ENCODE measurements at places on chromosomes 12 and 14.

DNA sequence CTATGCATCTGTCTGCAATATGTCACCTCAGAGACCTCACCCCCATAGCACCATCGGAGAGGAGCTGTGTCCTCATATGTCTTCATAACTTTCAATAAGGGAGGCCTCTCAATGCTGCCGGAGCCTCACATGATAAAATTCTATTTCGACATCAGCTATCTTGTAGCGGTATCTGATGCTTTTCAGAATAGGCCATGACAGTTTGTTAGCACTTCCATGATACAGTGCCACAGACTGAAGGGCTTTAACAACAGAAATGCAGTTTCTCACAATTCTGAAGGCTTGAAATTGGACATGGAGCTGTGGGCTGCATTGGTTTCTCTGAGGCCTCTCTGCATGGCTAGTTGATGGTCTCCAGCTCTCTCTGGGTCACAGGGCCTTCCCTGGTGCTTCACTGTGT lies 125.0 kb upstream of the PZP start:
- DNase-seq, result no peak

DNA sequence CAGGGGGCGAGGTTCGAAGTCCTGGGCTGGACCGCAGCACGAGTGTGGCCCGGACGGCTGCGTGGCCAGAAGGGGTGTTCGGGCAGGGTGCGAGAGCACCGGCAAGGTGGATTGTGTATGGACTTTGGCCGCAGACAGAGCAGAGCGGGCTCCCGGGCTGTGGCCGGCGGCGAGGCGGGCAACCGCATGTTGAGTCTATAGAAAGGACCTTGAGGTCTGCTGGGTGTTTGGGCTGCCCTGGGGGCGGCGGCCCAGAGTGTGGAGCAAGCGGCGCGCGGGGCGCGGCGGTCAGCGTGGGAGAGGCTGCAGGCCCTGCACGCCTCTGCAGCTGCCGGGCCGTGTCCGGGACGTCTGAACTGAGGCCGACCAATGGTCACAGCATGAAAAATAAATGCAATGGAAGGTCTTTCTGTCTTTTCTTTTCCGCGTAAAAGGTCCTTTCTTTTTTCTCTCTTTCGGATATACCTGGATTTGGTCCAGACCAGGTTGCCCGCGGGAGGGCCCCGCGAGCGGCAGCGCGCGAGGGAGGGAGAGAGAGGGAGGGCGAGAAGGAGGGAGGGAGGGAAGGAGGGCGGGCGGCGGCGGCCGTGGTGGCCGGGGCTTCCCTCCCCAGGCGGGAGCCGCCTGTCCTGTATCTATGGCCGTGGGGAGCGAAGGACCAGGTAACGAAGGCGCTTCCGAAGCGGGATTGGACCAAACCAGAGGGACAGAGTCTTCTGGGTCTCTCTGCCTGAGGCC lies 5.5 kb upstream of the HOXC9 start:
- DNase-seq, result no peak

- DNase-seq, result no peak
These were observed 1.4 kb downstream of the SUSD6 start for GRCh38 chr14:69612783-69613130.

DNA sequence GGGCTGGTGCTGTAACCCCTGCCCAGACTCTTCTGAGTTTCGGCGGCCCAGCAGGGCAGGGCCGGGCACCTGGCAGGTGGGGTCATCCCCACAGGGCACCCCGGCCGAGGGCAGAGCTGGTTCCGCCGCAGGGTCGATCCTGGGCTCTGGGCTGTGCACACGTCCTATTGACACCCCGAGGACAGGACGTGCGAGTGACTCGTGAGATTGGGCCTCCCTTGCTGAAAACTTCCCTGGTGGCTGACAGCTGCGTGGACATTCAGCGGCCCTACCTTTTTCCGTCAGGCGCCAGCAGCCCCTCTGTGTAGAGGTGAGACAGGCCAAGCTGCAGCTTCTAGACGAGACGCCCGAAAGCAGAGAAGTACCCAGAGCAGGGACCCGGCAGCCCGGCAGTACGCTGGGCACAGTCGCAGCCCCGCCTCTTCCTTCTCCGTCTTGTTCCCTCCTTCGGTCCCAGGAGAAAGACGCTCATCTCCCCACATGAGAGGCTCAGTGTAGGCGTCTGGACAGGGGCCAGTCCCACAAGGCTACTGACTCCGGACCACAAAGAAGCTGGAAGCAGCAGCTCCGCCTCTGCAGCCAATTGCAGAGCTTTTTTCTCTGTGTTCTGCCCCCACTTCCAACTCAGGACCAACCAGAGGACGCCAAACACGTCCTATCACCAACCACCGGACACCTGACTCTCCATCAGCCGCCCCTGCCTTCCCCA lies at the start of gene LRCOL1:
LRCOL1 (minus strand) TSS at position 532 of the 709 bp plus-strand sequence. CDS start 4,331 bp downstream, outside the sequence.
- no peak for DNase-seq

DNA sequence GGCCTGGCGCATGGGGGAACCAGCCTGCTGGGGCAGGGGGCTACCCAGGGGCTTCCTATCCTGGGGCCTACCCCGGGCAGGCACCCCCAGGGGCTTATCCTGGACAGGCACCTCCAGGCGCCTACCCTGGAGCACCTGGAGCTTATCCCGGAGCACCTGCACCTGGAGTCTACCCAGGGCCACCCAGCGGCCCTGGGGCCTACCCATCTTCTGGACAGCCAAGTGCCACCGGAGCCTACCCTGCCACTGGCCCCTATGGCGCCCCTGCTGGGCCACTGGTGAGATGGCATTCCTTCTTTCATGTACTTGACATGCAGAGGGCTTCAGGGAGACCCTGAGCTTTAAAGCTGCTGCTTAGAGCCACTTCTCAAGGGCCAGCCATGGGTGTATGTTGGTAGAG lies 9.0 kb downstream of the LGALS3 start:
- DNase-seq, result no peak

DNA sequence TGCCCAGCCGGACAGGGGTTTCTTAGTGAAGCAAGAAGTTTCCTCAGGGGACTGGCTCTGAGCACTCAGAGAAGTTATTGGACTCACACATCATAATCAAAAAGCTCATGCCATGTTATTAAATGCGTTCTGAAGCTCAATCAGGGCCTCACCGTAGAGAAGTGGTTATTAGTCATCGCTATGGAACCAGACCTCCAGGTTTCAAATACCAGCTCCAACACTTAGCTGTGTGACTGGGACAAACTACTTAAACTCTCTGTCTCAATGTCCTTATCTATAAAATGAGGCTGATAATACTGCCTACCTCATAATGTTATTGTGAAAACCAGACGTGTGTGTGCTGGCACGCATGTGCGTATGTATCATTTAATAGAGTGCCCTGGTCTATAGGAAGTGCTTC lies 7.3 kb downstream of the STAT6 start:
- DNase-seq, result no peak

DNA sequence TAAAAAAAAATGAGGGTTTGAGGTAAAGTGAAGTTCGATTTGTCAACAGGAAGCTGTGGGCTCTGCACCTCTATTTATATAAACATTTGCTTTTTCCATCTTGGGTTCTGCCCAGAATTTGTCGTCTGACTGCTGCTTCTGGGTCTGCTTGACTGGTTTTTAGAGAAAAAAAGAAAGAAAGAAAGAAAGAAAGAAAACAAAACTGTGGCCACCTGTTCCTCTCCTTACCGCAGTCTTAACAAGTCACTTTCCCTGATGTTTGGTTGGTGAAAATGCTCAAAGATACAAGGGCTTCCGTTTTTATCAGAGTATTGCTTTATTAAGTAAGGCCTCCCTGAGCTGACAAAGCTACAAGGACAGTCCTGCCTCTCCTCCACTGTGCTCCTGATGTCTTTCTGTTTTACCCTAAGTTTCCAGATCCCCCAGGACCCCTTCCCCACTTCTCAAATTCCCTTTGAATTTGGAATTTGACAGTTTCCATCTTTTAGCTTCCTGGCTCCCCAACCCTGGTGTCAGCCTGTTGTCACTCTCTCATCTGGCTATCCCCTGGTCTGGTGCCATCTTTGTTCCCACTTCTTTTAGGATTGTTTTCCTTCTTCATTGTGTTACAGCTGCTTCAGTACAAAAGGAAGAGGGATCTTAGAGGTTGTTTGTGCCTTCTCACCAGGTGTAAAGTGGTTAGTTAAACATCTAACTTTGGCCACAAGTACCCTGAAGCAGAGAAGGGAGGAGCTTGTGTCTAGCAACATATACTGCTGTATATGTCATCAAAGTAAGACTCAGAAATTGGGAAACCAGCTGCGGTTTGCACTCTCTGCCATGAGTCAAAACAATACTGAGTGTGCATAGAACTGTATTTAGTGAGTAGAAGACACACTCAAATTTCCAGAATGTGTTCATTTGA lies 18.0 kb downstream of the MFAP5 start:
- DNase-seq, result no peak

GRCh38 chr14:60566101-60566500 lies 57.2 kb downstream of the SIX6 start:
- no peak for DNase-seq
